ENCODE measurements at places on chromosomes 5 and 9. TPM values are rescaled to one million over a fixed set of nuclear protein-coding genes. Genes with fewer than 3 reads are reported as not detected.

- no peak for DNase-seq
These were observed 14.7 kb upstream of the CPEB4 start for GRCh38 chr5:173873306-173873922.

- DNase-seq: no peak
These were observed 112.3 kb downstream of the FAM170A start for GRCh38 chr5:119741691-119742090.

- DNase-seq: no peak
These were observed 28.6 kb downstream of the SLC36A1 start for GRCh38 chr5:151476016-151476415.

DNA sequence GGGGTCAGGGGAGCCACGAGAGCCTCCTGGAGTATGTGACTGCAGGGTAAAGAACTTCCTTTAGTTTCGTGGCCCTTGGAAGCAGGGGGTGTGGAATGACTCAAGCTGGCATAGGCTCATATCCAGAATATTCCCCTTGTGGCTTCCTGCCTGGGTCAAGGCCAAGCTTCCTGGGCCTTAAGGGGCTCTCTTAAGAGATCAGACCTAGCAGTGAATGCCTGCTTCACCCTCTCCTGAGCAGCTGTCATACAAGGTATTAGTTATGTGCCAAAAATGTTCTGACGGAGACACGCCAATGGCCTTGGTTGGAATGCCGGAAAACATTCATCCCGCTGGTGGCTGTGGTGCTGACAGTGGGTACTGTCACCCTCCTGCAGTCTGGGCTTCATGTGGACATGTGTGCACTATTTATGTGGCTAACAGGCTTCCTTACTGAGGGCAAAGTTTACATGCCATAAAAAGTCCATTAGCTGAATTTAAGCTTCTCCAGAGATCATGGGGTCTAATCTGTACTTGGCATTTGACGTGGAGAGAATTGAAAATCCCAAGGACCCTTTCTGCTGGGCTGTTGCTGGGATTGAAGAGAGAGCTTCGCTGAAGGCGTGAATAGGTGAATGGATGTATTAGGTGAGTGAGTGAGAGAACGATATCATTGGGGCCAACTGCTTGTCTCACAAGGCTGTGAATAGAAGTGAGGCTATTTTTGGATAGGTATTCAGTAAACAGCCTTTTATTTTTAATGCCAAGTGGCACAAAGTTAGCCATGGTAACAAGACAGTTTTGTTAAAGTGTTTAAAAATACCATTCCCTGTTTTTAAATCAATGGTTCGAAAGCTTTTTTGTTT is 156.8 kb downstream of the MACROH2A1 start:
- no peak for DNase-seq

GRCh38 chr5:94276751-94277150 is 341.7 kb downstream of the KIAA0825 start:
- DNase-seq: no peak

GRCh38 chr9:98721643-98722042 is 12.9 kb upstream of the GABBR2 start:
- no peak for DNase-seq

- no peak for DNase-seq
These were observed 50.0 kb downstream of the CD180 start for GRCh38 chr5:67146574-67146973.

- DNase-seq: no peak
These were observed 75.1 kb downstream of the FGF18 start for GRCh38 chr5:171494452-171495121.

- no peak for DNase-seq
These were observed 184.4 kb upstream of the SLC12A2 start for GRCh38 chr5:127899214-127899610.

GRCh38 chr5:14061106-14061505 is 82.0 kb upstream of the TRIO start:
- peak; percentile 43 for DNase-seq

DNA sequence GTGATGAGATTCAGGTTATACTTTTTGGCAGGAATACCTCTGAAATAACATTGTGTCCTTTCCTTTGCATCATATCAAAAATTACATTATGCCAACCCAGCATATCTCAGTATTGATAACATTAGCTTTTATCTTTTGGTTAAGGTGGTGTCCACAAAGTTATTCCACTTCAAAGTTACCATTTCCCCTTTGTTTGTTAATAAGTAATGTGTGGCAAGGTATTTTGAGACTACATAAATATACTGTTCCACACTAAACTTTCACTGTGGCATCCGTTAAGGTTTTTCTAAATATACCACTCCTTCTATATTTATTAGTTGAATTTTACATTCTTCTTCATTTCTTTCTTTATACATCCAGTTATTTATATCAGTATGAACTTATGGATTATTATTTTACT is 14.1 kb upstream of the ARHGEF37 start:
- DNase-seq: no peak

The NOTCH1 gene
- total RNA-seq: 3.2 TPM

The PCDHGA10 gene
- total RNA-seq: 0.21 TPM

The CNTNAP3 gene
- 4.9 TPM for total RNA-seq

All from SK-MEL-5 (cell line).